AG10803 (cell line): ENCODE measurements at places on chromosomes 7 and 10.

DNA sequence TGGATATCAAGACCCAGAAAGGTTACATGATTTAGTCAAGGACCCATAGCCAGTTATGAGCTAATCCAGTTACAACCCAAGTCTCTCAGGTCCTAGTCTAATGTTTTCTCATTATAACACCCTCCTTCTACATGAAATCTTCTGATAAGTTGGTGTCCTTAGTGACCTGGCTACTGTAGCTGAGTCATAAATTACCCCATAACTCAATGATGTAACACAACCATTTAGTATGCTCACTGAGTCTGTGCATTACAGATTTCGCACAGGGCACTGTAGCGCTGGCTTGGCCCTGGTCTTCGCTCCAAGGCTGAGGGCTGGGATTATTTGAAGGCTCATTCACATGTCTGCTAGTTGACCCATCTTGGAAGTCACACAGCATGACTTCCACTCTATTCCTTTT, 36.0 kb upstream of the GLCCI1 start:
- no peak for DNase-seq

- no peak for DNase-seq
These were observed 447.3 kb upstream of the GHITM start for GRCh38 chr10:83691791-83692596.

GRCh38 chr7:139534096-139534495, 10.6 kb downstream of the CLEC2L start:
- DNase-seq: no peak

DNA sequence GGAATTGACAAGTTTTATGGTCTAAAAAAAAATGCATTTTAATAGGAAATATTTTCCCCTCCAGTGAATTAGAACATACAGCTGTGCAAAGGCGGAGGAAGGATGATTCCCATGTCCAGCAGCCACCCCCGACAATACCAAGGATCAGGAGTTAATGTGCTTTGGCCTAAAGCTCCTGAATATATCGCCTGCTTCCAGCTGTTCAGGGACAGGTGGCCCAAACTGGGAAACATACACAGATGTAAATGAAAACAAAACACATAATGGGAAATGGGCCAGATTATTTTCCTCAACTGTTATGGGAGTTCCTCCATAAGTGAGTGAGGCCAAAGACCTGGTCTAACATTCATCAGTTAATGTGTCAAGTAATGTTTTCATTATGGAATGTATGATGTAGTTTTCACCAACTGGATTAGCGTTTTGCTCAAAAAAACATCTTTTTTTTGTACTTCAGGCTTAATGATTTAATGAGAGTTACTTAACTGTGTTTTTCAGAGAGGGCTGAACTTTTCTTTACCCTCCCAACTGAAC, 55.1 kb upstream of the LAMB1 start:
- DNase-seq: no peak

GRCh38 chr7:39187130-39187529, 209.4 kb downstream of the POU6F2 start:
- no peak for DNase-seq

DNA sequence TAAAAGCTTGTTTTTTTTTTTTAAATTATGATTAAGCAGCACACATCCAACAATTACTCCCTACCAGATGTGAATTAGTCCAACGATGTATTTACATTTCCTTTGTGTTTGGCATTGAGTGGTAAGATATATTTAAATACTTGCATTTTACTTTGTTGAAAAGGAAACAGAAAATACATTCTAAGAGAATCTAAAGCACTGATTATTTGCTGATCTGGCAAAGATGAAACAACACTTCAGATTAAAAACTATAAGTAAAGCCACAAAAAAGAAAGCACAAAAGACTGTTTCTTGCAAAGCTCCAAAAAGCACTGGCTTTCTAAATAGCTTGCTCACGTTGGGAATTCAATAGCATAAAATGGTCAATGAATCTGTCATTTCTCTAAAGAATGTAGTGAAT, 466.5 kb downstream of the PHTF2 start:
- no peak for DNase-seq

DNA sequence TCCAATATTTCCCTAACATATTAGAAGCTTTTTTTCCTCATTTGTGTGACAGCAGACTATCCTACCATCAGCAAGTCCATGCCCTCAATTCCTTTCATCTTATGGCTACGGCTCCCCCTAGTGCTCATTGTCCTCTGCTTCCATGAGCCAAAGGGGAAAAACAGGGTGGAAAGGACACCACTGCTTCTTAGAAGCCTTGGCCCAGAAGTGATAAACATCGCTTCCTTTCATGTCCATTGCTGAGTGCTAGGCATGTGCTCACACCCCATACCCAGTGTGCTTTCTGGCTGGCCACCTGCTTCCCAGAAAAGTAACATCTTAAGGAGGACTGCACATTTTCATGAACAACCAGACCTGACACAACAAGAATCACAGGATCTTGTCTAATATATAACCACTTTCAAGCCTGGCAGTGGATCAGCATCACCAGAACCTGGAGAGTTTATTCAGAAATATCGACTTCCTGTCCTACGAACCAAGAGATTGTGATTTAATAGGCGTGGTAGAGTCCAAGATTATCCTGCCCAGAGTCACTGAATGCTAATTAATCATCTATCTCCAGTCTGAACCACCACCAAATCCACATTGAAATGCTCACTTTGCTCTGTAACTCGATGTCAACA, 650.5 kb upstream of the SORCS1 start:
- DNase-seq: peak; percentile 61

DNA sequence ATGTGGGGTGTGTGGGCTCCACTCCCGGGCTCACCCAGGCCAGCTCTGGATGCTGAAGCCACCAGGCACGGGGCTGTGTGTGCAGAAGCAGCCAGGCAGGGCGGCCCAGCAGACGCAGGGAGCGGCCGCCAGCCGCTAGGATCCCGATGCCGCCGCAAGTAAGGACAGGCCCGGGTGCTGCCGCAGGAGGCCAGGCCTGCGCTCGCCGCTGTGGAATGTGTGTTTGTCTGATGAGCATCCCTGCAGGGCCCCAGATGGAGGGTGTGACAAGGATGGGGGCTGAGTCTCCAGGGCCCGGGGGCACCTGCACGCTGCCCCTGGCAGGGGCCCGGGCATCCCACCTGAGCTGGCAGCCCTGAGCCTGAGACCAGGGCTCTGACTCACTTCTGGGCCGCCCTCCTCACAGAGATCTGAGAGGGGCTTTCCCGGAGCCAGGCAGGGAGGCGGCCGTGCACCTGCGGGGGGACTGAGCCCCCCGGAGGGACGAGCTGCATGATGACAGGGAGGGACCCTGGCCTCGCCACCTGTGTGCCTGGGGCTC, 101.5 kb downstream of the FOXL3 start:
- DNase-seq: no peak

- no peak for DNase-seq
These were observed 1080.6 kb upstream of the LRRN3 start for GRCh38 chr7:110010359-110010758.

- no peak for DNase-seq
These were observed 97.3 kb downstream of the MYO3A start for GRCh38 chr10:26031300-26031699.
